Motor neuron (in vitro differentiated cells): ENCODE measurements at places on chromosomes 13 and 19. TPM values are rescaled to one million over a fixed set of nuclear protein-coding genes. Genes with fewer than 3 reads are reported as not detected.

Gene ZNF610
- total RNA-seq: 11.7 and 12.7 TPM in 2 replicates

Gene FOSB
- 14.9 and 16.8 TPM in 2 replicates for total RNA-seq

Gene ZNF816
- total RNA-seq: 11.3 and 16.1 TPM in 2 replicates

Gene CLC
- not detected in 2 replicates for total RNA-seq

Gene STARD13
- 1.7 and 2.5 TPM in 2 replicates for total RNA-seq
